Stimulated activated CD8-positive, alpha-beta memory T cell treated with anti-CD3 and anti-CD28 coated beads, Interleukin-7, amount 100 ng/mL, for 1 hour (primary cell): ENCODE measurements at places on chromosomes 6 and 20.
A peak's percentile ranks its signal among the peaks of the same experiment; 100 is the strongest.

DNA sequence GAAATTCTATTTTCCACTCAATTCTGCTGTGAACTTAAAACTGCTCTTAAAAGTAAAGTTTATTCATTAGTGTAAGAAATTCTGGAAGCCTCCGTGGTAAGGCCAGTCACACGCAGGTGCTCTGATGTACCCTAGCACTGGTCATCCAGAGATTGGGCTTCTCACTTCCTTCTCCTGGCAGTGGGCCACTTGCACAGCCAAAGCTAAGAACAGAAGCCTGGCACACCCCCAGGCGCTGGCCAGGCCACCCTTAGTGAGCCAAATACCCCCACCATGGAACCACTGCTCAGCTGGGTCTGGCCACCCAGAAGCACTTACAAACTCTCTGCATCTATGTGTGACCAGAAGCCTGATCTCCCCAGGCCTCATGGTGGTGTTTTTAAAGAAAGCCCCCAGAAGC, 35.3 kb upstream of the ARFGEF2 start:
- DNase-seq, result no peak

GRCh38 chr20:50916257-50916656, 15.0 kb downstream of the ADNP start:
- DNase-seq, result no peak

- no peak for DNase-seq
These were observed 9.3 kb upstream of the DUSP22 start for GRCh38 chr6:282867-283416.

DNA sequence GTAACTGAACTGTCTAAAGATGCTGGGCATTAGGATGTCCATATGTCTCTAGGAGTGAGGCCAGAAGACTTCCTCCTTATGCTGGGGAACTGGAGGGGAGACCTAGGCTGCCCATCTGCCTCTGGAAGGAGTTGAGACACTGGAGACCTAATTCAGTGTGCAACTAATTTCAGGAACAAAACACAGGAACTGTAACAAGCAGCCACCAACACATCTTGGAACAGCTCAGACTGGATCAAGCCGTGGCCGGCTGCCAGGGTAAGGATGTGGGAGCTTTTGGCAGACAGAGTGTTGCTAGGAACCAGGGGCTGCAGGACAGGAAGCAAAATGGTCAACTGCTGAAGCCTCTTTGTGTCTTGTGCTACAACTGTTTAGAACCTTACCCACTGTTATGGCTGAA, 16.4 kb upstream of the MAS1 start:
- no peak for DNase-seq

GRCh38 chr20:48921168-48921882, at the start of gene ARFGEF2:
TSS of gene ARFGEF2 (plus strand) at chr20:48921711. CDS start at chr20:48921890, 179 bp downstream.
- peak; percentile 85 for DNase-seq

GRCh38 chr6:63371104-63371715, 51.4 kb upstream of the LGSN start:
- DNase-seq, result no peak

DNA sequence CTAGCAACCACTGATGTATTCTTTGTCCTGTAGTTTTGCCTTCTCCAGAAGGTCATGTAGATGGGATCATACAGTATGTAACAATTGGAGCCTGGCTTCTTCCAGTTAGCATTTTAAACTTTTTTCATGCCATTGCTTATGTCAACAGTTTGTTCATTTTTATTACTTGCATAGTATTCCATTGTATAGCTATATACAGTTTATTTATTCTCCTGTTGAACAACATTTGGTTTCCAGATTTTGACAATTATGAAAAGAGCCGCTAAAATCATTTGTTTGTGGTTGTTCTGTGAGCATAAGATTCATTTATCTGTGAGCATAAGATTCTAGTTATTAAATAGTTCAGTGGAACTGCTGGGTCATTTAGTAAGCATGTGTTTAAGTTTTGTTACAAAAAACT, 23.5 kb upstream of the CMTR1 start:
- no peak for DNase-seq

GRCh38 chr6:63440057-63440456, 120.3 kb upstream of the LGSN start:
- DNase-seq, result no peak

DNA sequence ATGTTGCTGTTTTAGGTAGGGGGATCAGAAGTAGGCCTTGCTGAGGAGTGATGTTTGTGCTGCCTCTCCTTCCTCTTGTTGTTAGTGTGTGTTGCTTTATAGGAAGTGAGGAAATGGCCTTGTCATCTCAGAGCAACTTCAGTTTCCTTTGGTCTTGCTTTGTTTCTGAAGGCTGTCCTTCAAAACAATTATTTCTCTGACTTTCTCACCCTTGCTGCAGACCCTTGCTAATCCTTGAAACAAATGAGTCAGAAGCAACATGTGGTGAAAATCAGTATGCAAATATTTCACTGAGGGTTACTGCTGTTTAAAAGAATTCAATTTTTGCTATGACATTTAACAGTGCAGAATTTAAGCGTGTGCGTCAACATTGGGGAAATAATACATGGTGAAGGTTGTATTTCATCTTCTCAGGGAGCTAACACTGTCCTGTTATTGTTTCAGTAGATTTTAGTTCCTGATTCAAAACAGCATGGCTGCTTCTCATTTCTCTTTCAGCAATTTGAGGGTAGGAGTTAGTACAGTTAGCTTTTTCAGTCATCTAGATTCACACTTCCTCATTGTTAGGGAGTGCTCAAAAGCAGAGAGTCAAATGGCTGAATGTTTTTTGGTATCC, 13.8 kb downstream of the RNF144B start:
- no peak for DNase-seq

DNA sequence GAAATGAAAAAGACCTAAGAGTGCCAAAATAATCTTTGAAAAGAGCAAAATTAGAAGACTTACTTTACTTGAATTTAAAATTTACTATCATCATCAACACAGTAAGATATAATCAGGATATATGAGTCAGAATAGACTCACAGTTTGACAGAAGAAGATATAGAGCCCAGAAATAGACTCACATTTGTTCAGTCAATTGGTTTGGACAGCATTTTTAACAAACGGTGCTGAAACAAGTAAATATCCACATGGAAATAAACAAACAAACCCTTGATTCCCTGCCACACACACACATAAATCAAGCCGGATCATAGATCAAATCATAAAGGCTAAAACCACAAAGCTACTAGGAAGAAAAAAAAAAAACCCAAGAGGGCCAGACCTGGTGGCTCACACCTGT, 291.1 kb downstream of the ADGRG6 start:
- no peak for DNase-seq

DNA sequence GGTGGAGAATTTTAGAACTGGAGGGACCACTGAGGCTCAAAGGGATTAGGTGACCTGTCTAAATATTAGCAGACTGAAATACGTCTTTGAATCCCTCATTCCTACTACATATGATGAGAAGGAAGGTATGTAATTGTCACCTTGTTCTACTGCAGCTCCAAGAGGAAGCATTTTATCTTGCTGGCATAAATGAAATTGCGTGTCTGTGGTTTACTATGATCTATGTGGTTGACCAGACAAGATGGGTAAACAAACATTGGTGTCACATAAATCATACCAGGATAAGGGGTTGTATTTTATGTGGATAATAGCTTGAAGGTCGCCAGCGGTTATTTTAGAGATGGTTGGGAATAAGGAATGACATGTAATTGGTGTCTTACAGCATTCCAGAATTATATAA, 78.2 kb downstream of the LAMA4 start:
- no peak for DNase-seq

- DNase-seq, result no peak
These were observed 69.7 kb upstream of the PMEPA1 start for GRCh38 chr20:57779401-57780003.

GRCh38 chr6:10740061-10740460, 7.5 kb upstream of the TMEM14B start:
- DNase-seq, result no peak
